Fibroblast of gingiva (primary cell): ENCODE measurements at places on chromosomes 4 and X.

- DNase-seq, result no peak
These were observed 276.3 kb downstream of the HNRNPD start for GRCh38 chr4:82097504-82097903.

GRCh38 chr4:30720661-30721184 lies 554 bp downstream of the PCDH7 start:
- peak; percentile 32 for DNase-seq

- DNase-seq, result no peak
These were observed 155.8 kb upstream of the RAI2 start for GRCh38 chrX:18016941-18017340.

GRCh38 chr4:179398414-179398813 lies 1956.2 kb upstream of the AGA start:
- no peak for DNase-seq

GRCh38 chr4:65495439-65495838 lies 174.8 kb downstream of the EPHA5 start:
- DNase-seq, result no peak

- DNase-seq, result no peak
These were observed 114.2 kb downstream of the COMMD8 start for GRCh38 chr4:47349326-47349725.

DNA sequence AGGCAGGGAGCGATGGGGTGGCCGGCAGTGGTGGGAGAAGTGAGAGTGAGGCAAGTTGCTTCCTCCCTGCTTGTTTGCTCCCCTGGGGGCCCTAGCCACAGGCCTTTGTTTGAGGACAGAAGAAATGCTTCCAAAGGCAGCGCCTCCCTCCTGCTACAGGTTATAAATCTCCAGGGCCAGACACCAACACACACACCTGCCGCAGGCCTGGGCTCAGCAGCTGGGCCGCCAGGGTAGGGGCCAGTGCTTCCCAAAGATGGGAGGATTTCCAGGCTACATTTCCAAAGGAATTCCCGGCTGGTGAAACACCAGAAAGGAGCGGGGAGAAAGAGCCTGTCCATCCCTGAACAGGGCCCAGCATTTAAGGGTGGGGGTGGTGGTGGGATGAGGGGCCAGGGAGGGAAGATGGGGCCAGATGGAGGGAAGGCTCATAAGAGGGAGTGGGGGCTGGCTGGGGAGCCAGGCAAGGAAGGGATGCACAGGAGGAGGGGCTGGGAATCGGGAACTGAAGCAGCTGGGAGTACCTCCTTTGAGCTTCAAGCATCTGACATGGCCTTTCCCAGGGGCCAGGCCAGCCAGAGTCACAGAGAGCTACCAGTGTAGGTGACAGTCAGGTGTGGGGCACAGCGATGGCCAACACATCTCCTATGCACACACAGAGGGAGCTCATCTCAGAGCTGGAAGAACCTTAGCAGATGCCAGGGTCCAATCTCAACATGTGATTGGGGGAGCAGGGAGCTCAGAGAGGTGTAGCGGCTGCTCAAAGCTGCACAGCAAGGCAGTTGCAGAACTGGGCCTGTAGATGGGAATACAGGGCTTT lies 143.9 kb downstream of the PJA1 start:
- no peak for DNase-seq

DNA sequence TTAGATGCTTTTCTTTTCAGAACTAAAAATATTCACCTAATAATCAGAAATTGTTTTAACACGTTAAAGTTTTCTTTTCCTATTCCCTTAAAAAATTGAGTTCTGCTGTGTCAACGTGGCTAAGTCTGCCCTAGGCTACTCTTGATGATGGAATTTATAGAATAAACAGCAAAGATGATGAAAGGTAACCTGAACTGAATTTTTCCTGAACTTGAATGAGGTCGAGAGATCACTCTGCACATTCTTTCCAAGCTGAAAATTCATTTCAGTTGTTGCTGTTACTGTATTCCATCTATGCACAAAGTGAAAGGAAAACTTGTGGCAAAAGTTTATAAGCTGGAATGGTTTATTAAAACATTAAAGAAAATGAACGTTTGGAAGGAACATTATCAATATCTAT lies 245.9 kb upstream of the GIMD1 start:
- DNase-seq, result peak; percentile 47

DNA sequence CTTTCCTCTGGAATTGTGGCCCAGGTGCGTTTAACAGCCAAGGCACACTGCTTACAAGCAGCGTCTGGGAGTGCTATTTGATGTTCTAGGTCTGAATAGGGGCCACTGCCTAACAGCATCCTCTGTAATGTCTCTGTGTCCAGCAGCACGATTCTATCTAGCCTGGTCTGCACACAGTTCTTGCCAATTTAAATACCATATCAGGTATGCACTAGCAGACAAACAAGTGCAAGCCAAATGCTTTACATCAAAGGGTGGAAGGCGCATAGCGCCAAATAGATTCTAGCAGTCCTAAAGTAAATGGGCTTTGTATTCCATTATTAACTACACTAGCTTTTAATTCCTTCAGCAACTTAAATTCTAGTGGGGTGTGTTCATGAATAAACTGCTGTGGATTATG lies 15.8 kb upstream of the UGDH start:
- DNase-seq, result no peak

DNA sequence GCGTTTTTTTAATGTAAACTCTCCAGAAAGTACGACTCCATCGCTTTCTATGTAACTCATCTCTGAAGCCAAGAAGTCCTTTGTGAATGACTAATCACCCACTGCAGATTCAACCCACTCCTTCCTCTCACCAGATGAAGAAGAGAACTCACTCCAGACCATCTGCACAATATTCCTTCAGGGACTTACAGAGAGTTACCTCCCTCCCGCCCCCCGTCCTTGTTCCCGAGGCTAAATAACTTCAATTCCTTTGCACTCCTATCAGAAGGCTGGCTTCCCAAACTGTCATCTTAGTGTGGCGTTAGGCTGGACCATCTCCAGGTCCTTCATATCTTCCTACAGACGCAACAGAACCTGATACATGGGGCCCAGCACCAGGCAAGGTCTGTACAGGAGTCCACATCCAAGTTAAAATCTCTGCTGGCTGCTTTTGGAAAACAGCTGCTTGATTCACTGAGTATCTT lies 82.4 kb downstream of the AFAP1 start:
- peak; percentile 87 for DNase-seq

GRCh38 chr4:16055873-16056272 lies 27.9 kb downstream of the PROM1 start:
- no peak for DNase-seq

GRCh38 chr4:54568184-54568583 lies 89.6 kb upstream of the KIT start:
- no peak for DNase-seq

GRCh38 chrX:9566150-9566621 lies 101.3 kb downstream of the TBL1X start:
- DNase-seq, result peak; percentile 77

- no peak for DNase-seq
These were observed 1.2 kb upstream of the SLC2A9 start for GRCh38 chr4:10022346-10023049.

DNA sequence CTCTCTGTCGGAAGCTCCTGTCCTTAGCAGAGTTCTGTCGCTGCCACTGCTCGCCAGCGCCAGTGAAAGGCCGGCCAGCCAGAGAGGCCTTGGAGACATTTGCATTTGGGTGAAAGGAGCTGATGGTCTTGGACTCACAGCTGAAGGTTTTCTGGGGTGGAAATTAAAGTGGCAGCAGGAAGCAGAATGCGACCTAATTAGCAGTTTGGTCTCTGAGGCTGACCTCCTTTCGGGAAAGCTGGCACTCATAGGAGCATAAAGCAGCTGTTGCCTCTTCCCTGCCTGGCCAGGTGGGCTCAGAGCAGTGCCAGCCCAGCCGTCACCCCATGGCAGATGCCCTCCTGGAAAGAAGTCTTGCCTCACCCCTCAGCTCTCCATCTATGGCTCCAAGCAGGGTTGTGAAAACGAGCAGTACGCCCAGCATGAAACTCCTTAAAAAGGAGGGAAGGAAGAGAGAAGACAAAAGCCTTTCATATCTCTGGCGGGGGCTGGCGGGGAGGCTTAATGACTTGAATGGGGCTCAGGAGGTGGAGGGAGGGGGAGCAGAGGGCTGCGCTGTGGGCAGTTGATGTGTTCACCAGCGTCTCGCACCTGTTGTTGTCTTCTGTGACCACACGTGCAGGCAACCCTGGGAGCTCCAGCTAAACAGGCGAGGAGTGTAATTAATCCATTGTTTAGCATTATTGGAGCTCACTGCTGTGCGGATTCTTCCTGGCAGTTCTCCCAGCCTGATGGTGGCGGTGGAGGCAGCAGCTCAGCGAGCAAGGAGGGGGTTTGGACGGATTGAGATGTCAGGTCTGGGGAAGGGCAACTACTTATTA lies 264.0 kb downstream of the MID1IP1 start:
- DNase-seq, result no peak

- no peak for DNase-seq
These were observed 2.1 kb upstream of the ZMYM3 start for GRCh38 chrX:71256051-71256450.

DNA sequence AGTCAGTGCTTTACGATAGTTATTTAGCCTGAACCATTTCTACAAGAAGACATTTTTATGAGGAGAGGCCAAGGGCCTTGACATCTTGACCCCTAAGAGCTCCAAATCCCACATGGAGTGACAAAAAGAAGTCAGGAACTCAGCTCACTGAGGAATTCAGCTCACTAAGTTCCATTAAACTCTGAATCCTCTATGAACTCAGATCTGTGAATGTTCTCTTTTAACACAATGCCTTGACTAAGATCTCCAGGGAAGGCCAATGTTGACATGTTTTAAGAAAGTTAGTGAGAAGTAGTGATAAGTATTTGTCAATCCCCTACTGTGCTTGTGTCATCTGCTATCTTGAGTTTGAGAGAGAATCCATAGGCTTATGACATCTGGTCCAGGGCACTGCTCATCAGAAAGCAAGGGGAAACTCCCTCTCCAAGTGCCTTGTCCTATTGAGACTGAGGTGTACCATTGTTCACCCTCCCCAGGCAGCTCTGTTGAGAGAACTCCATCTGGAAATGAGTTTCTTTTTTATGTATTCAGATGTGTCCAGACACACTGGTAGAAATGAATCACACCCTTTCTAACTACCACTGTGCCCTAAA lies 68.7 kb upstream of the PCDH19 start:
- no peak for DNase-seq

- peak; percentile 22 for DNase-seq
These were observed 31.6 kb downstream of the UBE2K start for GRCh38 chr4:39729557-39729956.

GRCh38 chr4:1122505-1122904 lies 9.1 kb upstream of the RNF212 start:
- DNase-seq, result no peak

- peak; percentile 15 for DNase-seq
These were observed 147.1 kb downstream of the NAA11 start for GRCh38 chr4:79178760-79179159.

GRCh38 chr4:171430495-171430894 lies 382.7 kb upstream of the GALNTL6 start:
- DNase-seq, result no peak

- DNase-seq, result no peak
These were observed 7.4 kb upstream of the DYNLT3 start for GRCh38 chrX:37854748-37855147.

- peak; percentile 78 for DNase-seq
These were observed 125.3 kb downstream of the COL4A6 start for GRCh38 chrX:108312957-108313356.

DNA sequence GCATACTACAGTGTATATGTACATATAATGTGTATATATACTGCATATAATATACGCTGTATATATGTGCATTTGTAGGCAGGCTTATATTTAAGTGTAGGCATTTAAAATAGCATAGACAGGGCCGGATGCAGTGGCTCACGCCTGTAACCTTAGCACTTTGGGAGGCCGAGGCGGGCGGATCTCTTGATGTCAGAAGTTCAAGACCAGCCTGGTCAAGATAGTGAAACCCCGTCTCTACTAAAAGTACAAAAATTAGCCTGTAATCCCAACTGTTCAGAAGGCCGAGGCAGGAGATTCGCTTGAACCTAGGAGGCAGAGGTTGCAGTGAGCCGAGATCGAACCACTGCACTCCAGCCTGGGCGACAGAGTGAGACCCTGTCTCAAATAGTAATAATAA lies 78.4 kb downstream of the JAKMIP1 start:
- DNase-seq, result no peak

GRCh38 chr4:3091464-3091863 lies 17.0 kb downstream of the HTT start:
- no peak for DNase-seq

DNA sequence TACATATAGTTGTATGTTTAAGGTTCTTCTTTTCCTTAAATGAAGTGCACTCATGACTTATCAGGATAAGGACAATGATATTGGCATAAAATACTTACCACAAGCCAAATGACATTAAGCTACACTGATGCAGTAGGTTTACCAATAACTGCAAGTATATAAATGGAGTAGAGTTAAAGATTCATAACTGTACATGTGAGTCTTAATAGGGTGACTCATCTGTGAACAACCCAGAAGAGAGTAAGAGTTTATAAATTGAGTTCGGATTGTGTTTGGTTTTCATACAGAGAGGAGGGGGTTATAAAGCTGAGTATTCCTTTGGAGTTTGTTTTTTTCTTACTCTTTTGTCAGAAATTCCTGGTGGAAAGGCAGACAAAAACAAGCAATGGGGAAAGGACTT lies 144.8 kb downstream of the TLL1 start:
- no peak for DNase-seq

- no peak for DNase-seq
These were observed 123.3 kb downstream of the MBNL3 start for GRCh38 chrX:132365490-132365889.

- no peak for DNase-seq
These were observed 27.7 kb downstream of the MAML3 start for GRCh38 chr4:140126261-140126660.

- DNase-seq, result peak; percentile 31
These were observed 196.7 kb downstream of the ZNF330 start for GRCh38 chr4:141417387-141417786.

DNA sequence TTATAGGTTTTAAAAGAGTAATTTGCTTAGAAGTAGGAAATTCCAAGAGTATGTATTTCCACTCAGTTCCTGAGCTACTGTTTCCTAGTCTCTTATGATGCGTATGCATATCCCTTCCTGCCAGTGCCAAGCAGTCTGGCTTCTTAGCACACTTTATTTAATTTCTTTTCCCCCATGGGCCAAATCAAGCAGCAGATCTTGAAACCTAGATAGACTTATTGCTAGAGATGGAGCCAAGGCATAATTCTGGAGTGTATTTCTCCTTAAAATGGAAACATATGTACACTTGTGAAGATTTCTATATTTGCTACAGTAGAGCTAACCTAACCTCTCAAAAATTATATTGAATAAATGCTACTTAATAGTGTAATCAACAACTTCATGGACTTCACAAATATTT lies 2337.6 kb downstream of the PCDH7 start:
- DNase-seq, result no peak

GRCh38 chrX:118632862-118633261 lies 94.5 kb upstream of the IL13RA1 start:
- DNase-seq, result no peak

- DNase-seq, result no peak
These were observed 1.6 kb upstream of the LNX1 start for GRCh38 chr4:53592686-53593501.

GRCh38 chrX:104370089-104370488 lies 115.4 kb upstream of the ESX1 start:
- no peak for DNase-seq

GRCh38 chr4:54400802-54401201 lies 171.7 kb downstream of the PDGFRA start:
- DNase-seq, result peak; percentile 31

GRCh38 chr4:169420291-169420690 lies 149.5 kb upstream of the SH3RF1 start:
- no peak for DNase-seq
